Panc1 (cell line): ENCODE measurements at places on chromosomes 2 and 18. TPM values are rescaled to one million over a fixed set of nuclear protein-coding genes. Genes with fewer than 3 reads are reported as not detected.
A peak's percentile ranks its signal among the peaks of the same experiment; 100 is the strongest.

DNA sequence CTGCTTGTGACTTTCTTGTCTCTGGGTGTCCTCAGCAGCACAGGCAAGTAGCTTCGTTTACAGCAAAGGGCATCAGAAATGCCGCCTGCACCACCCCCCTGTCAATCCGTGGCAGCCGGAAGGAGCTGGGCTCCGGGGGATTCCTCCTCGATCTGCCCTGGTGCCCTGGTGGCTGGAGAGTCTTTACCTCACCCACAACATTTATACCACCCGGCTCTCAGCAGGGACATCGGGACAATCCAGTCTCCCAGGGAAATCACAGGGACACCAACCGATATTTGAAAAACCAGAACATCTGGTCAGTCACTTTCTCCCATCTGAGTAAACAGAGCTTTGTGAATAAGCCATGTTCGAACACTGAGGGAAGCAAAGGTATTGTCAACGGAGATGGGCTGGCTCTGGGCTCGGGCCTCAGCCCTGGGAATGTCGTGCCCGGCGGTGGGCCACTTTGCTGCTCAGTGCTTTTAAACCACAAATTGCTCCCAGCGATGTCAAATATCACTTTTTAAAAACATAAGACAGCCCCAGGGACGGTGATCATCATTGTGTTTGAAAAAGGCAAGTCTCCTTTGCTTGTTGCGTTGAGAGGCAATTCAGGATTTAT, 210.0 kb upstream of the SALL3 start:
- 0 out of 2 replicates have a peak, but pooled peaks cover 3% of the 10 kb centered on the region for H3K4me1 ChIP-seq
- peaks cover 13% of the 10 kb centered on the region; the same call in 1 of the 2 replicates for H3K27me3 ChIP-seq
- DNase-seq, result no peak

DNA sequence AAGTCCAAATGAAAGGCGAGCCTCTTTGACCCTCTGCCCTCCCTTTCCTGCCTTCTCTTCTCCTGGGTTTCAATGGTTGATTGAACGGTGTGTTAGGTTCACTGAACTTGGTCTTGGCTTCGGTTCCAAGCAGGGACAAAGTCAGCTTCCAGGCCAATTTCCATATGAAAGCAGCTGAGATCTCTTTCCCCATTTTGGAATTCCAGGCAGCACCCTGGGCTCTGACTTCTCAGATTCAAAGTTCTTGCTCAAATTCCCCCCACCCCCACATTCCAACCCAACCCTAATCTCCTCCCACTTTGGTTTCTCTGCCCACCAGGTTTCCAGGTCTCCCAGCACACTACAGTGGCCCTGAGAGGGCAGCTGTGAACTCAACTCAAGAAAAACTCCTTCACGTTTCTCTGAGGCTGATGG, 231.0 kb downstream of the INSIG2 start:
- no peak for DNase-seq
- no peaks in the 10 kb centered on the region; the same call in 1 of the 2 replicates for H3K27me3 ChIP-seq
- no peak overlapping the region for H3K4me3 ChIP-seq
- H3K4me1 ChIP-seq, result no peaks in the 10 kb centered on the region
- no peaks in the 10 kb centered on the region for H3K36me3 ChIP-seq

Gene LYPD6
- total RNA-seq, result 0.31 TPM

GRCh38 chr2:234175649-234176048, 125.1 kb downstream of the SPP2 start:
- peaks cover 31% of the 10 kb centered on the region for H3K4me1 ChIP-seq
- H3K27me3 ChIP-seq, result no peaks in the 10 kb centered on the region
- no peak overlapping the region for H3K4me3 ChIP-seq
- DNase-seq, result no peak
- no peaks in the 10 kb centered on the region for H3K36me3 ChIP-seq

Gene TUBB8B
- total RNA-seq, result not detected

- H3K4me3 ChIP-seq, result peak overlapping the region; percentile 51
- no peak for DNase-seq
- peaks cover 99% of the 10 kb centered on the region for H3K4me1 ChIP-seq
- H3K27me3 ChIP-seq, result no peaks in the 10 kb centered on the region
Measured at GRCh38 chr2:55009277-55010060, 40.8 kb downstream of the RTN4 start.

DNA sequence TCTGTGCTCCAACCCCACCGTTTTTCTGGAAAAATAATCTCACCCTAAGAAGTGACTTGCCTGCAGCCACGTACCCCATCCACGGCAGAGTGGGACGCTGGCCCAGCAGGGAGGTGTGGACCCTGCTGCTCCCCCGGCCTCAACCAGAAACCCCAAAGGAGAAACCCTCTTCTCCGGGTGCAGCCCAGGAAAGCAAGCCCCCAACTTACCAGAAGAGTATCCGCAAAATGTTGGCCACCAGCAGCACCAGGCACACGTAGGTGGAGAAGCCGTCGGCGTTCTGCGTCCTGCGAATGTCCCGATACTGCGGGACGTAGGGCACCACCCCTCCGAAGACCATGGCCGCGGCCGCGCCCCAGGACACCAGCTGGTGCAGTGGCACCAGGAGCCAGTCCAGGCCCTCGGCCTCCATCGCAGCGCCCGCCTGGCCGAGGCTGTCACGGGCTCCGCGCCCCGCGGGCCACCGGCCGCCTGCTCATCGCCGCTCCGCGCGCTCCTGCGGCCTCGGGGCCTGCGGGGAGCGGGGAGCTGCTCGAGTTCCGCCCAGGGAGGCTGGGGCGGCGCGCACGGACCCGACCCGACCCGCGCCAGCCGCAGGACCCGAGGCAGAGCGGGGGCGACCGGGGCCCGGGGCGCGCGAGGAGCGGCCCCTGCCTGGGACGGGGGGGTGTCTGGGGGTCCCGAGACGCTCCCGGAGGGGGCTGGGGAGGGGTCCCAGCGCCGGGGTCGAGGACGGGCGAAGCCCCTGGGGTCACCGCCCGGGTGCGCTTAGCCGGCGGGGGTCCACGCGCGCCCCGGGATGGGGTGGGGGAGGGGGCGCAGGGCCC, 725 bp downstream of the SLC66A2 start:
- H3K4me3 ChIP-seq, result peak overlapping the region; percentile 75
- H3K27me3 ChIP-seq, result no peaks in the 10 kb centered on the region
- DNase-seq, result no peak
- H3K36me3 ChIP-seq, result no peaks in the 10 kb centered on the region
- H3K4me1 ChIP-seq, result peaks cover 35% of the 10 kb centered on the region

- H3K27me3 ChIP-seq, result peaks cover 6% of the 10 kb centered on the region; the same call in 1 of the 2 replicates
- no peak overlapping the region for H3K4me3 ChIP-seq
- no peaks in the 10 kb centered on the region for H3K36me3 ChIP-seq
- H3K27ac ChIP-seq, result no peak overlapping the region
Measured at GRCh38 chr2:239538357-239539052, 137.7 kb upstream of the HDAC4 start.

Gene DYTN
- total RNA-seq, result not detected

- H3K4me1 ChIP-seq, result no peaks in the 10 kb centered on the region
- H3K27ac ChIP-seq, result no peak overlapping the region
- peaks cover 8% of the 10 kb centered on the region; the same call in 1 of the 2 replicates for H3K27me3 ChIP-seq
- no peak overlapping the region for H3K4me3 ChIP-seq
- H3K36me3 ChIP-seq, result no peaks in the 10 kb centered on the region
Measured at GRCh38 chr2:201607568-201607967, 35.7 kb downstream of the TMEM237 start.

Gene RAB17
- total RNA-seq, result 23.6 TPM
